Kidney (tissue), 22 donors: ENCODE measurements at places on chromosomes 7 and 10. TPM values are rescaled to one million over a fixed set of nuclear protein-coding genes. Genes with fewer than 3 reads are reported as not detected.

ADARB2 gene
- 1.0 TPM for total RNA-seq

CYP26C1 gene
- total RNA-seq = 0.35 TPM

GRCh38 chr10:132447446-132448247 is 50.6 kb downstream of the PWWP2B start:
- H3K27ac ChIP-seq = peak overlapping the region; percentile 59
- no peaks in the 10 kb centered on the region for H3K4me1 ChIP-seq
- H3K36me3 ChIP-seq = no peaks in the 10 kb centered on the region

DNA sequence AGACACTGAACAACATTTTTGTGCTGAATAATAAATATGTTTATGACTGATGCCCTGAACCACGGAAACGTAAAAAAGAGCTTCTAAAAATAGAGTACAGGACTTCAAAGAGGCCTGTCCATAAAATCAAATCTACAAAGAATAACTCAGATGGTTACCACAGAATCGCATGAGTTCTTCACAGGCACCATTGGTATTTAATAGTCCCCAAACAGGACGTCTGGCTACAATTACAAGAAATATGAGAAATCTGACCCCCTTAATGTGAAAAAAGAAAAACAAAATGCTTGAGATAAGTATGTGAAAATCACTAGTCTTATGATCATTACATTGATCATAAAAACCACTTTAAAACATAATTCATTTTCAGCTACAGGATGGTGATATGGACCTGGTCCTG is 20.8 kb downstream of the CYTH3 start:
- no peak for DNase-seq
- H3K4me1 ChIP-seq = peaks cover 1% of the 10 kb centered on the region
- H3K27ac ChIP-seq = no peak overlapping the region
- H3K36me3 ChIP-seq = no peaks in the 10 kb centered on the region
- no peaks in the 10 kb centered on the region for H3K27me3 ChIP-seq
- H3K4me3 ChIP-seq = no peak overlapping the region

- H3K27ac ChIP-seq = no peak overlapping the region
- no peaks in the 10 kb centered on the region for H3K4me1 ChIP-seq
- no peaks in the 10 kb centered on the region for H3K27me3 ChIP-seq
- no peak overlapping the region for H3K4me3 ChIP-seq
Observed at GRCh38 chr7:27965650-27966049, 214.9 kb downstream of the JAZF1 start.

DNA sequence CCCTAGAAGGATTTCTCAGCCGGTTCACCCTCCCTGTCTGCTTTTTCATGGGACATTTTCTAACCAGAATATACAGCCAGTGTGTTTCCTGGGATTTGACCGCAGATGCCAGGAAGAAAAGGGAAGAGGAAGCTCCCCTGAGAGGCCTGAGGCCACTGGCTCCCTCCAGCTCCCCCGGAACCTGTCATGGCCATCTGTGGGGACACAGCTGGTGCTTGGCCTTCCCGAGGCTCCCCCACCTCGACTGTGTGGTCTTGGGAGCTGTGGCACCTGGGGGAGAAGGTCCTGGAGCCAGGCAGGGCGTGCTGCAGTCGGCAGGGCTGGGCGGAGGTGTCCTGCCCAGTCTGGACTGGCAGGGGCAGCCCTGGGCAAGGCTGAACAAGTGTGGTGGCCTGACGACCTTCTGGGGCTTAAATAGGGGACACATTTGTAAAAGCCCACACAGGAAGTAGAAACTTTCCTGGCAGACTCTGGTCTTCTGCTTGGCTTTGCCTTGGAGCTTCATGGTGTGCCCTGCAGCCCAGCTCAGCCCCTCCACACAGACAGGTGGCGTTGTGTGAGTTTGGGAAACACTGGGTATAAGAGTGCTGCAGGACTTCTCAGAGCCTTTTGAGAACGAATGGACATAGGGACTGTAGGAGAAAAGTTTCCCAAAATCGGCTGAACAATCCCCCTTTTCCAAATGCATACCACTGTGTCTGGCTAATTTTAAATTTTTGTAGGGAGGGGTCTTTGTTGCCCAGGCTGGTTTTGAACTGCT is 6.8 kb downstream of the BRI3 start:
- no peak overlapping the region for H3K4me3 ChIP-seq
- peaks cover 34% of the 10 kb centered on the region for H3K4me1 ChIP-seq
- DNase-seq = no peak
- H3K27ac ChIP-seq = peak overlapping the region; percentile 65
- H3K36me3 ChIP-seq = peaks cover 5% of the 10 kb centered on the region

GRCh38 chr7:151398446-151399304 is 11.2 kb downstream of the WDR86 start:
- H3K36me3 ChIP-seq = no peaks in the 10 kb centered on the region
- no peaks in the 10 kb centered on the region for H3K4me1 ChIP-seq
- no peak overlapping the region for H3K27ac ChIP-seq
- H3K27me3 ChIP-seq = no peaks in the 10 kb centered on the region
- no peak overlapping the region for H3K4me3 ChIP-seq

GRCh38 chr7:123538897-123539296 is 4.5 kb upstream of the IQUB start:
- DNase-seq = no peak
- no peak overlapping the region for H3K27ac ChIP-seq
- H3K4me1 ChIP-seq = no peaks in the 10 kb centered on the region
- H3K4me3 ChIP-seq = no peak overlapping the region
- H3K27me3 ChIP-seq = no peaks in the 10 kb centered on the region

- no peaks in the 10 kb centered on the region for H3K4me1 ChIP-seq
- no peaks in the 10 kb centered on the region for H3K27me3 ChIP-seq
- no peak for DNase-seq
- H3K4me3 ChIP-seq = no peak overlapping the region
- H3K27ac ChIP-seq = no peak overlapping the region
Observed at GRCh38 chr7:73985737-73986141, 42.2 kb upstream of the ELN start.

- no peak overlapping the region for H3K4me3 ChIP-seq
- DNase-seq = no peak
- H3K36me3 ChIP-seq = no peaks in the 10 kb centered on the region
- peaks cover 7% of the 10 kb centered on the region for H3K4me1 ChIP-seq
- no peak overlapping the region for H3K27ac ChIP-seq
Observed at GRCh38 chr10:118965096-118965495, 64.4 kb upstream of the NANOS1 start.

DNA sequence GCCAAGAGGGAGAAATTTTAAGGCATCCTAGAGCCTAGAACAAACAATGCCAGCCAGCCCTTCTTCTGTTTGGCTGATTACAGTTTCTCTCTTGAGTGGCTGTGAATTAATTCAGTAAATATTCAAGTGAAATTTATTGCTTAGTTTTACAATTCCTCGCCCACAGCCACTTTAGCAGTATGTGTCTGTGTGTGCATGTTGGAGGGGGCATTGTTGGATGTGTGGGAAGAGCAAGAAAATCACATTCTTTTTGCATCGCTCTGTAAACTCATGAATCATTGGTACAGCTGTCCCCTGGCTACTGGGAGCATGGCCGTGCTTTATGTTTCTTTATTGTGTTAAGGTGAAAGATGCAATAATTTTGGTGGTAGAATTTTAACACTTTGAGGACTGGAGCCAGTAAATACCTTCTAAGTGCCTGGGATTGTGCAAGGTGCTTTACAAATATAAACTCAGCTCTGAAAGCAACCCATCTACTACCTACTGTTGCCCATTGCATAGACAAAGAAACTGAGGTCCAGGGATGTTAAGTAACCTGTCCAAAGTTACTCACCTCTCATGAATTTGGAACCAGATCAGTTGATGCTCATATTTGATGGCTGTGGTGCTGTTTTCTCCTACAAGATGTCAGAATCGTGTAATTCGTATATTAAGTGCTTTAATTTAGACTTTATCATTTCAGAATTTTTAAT is 89.9 kb upstream of the BTBD16 start:
- no peaks in the 10 kb centered on the region for H3K4me1 ChIP-seq
- no peaks in the 10 kb centered on the region for H3K27me3 ChIP-seq
- no peak overlapping the region for H3K4me3 ChIP-seq
- no peak for DNase-seq
- no peak overlapping the region for H3K27ac ChIP-seq
- H3K36me3 ChIP-seq = no peaks in the 10 kb centered on the region

- no peak for DNase-seq
- H3K4me3 ChIP-seq = no peak overlapping the region
- H3K4me1 ChIP-seq = peaks cover 3% of the 10 kb centered on the region
- H3K27me3 ChIP-seq = no peaks in the 10 kb centered on the region
Observed at GRCh38 chr10:17022896-17023295, 106.7 kb downstream of the CUBN start.

DNA sequence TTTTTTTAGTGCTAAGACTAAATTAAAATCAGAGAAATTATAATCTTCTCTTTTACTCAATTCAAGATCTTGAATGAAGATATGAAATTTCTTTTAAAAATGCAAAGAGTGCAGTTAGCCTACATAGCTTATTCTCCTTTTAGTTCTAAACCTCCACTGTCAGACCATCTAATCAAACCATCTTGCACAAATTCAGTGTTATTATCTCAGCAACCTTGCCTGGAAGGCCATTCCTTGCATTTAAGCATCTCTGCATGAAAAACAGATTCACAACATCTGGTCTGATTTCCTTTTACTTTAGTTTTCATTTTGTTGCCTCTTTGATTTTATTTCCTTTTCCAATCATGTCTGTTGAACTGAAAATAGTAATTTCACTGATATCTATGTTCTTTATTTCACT is 527.2 kb upstream of the LRRTM3 start:
- H3K4me3 ChIP-seq = no peak overlapping the region
- no peaks in the 10 kb centered on the region for H3K27me3 ChIP-seq
- no peak overlapping the region for H3K27ac ChIP-seq
- no peaks in the 10 kb centered on the region for H3K4me1 ChIP-seq
- no peak for DNase-seq
- H3K36me3 ChIP-seq = no peaks in the 10 kb centered on the region

GRCh38 chr10:10996966-10997620 is 20.6 kb upstream of the CELF2 start:
- no peak for DNase-seq
- H3K4me3 ChIP-seq = no peak overlapping the region
- H3K27me3 ChIP-seq = no peaks in the 10 kb centered on the region
- no peak overlapping the region for H3K27ac ChIP-seq

GRCh38 chr7:47846138-47846836 is 102.0 kb downstream of the PKD1L1 start:
- no peaks in the 10 kb centered on the region for H3K4me1 ChIP-seq
- H3K27me3 ChIP-seq = no peaks in the 10 kb centered on the region
- H3K27ac ChIP-seq = no peak overlapping the region
- no peak overlapping the region for H3K4me3 ChIP-seq
- no peaks in the 10 kb centered on the region for H3K36me3 ChIP-seq
- no peak for DNase-seq

DNA sequence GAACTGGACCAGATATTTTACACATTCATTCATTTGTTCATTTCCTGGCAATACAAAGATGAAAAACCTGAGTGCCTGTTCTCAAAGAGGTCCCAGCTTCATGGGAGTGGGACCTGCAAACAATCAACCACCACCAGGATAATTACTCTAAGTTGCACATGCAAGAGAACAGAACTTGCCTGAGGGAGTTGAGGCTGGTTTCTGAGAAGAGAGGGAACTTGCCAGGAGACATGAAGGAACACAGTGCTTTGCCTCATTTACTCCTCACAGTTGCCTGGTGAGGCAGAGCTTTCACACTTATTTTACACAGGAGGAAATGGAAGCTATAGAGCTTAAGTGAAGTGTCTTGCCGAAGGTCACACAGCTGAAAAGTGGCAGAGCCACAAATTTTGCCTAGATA is 170.1 kb downstream of the SORCS3 start:
- no peaks in the 10 kb centered on the region for H3K4me1 ChIP-seq
- H3K27ac ChIP-seq = no peak overlapping the region
- no peaks in the 10 kb centered on the region for H3K36me3 ChIP-seq

DNA sequence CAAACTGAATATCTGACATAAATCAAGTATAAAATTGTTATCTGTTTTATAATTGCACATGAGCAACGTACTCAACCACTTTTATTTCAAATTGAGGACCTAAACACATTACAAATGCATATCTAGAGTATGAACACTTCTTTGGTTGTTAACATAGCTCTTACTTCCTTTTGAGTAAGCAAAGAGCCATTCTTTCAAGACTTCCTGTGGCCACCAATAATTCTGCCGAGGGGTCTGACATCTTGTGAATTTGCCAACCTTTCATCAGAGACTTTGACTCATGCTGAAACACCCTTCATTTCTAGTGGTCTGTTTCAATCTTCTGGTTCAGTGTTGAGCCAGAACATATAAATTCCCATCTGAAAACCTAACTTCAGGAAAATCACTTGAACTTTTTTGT is 59.4 kb downstream of the CDK14 start:
- no peak for DNase-seq
- H3K4me3 ChIP-seq = no peak overlapping the region
- H3K36me3 ChIP-seq = no peaks in the 10 kb centered on the region

- H3K4me3 ChIP-seq = no peak overlapping the region
- H3K36me3 ChIP-seq = no peaks in the 10 kb centered on the region
- no peaks in the 10 kb centered on the region for H3K4me1 ChIP-seq
- H3K27ac ChIP-seq = no peak overlapping the region
Observed at GRCh38 chr7:27863880-27864279, 123.9 kb downstream of the TAX1BP1 start.

GRCh38 chr10:125085258-125086054 is 74.9 kb downstream of the CTBP2 start:
- H3K27me3 ChIP-seq = no peaks in the 10 kb centered on the region
- H3K4me3 ChIP-seq = no peak overlapping the region
- H3K36me3 ChIP-seq = peaks cover 6% of the 10 kb centered on the region
- H3K27ac ChIP-seq = peak overlapping the region; percentile 92
- peaks cover 39% of the 10 kb centered on the region for H3K4me1 ChIP-seq

DNA sequence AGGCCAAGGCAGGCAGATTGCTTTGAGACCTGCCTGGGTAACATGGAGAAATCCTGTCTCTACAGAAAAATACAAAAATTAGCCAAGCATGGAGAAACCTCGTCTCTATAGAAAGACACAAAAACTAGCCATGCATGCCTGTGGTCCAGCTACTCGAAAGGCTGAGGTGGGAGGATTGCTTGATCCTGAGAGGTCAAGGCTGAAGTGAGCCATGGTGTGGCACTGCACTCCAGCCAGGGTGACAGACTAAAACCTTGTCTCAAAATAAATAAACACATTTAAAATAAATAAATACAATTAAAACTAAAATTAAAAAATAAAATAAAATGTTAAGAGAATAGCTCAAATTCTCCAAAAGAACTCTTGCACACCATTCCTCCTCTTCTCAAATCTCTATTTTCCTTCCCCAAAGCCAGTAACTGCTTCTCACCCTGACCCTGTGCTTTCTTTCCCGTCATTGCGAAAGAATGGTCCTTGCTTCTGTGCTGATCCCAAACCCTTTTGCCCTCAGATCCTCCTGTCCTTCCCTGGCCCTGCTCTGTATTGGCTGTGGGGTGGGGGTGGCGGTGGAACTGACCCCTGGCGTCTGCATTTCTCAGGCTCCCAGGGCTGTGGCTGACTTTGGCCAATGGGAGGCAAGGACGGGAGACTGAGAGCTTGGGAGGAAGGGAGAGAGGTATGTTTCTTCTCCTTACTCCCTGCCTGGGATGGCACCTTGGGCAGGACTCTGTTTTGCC is 12.4 kb downstream of the SRGN start:
- H3K4me3 ChIP-seq = no peak overlapping the region
- H3K36me3 ChIP-seq = no peaks in the 10 kb centered on the region
- no peak for DNase-seq
- no peak overlapping the region for H3K27ac ChIP-seq
- no peaks in the 10 kb centered on the region for H3K4me1 ChIP-seq
- H3K27me3 ChIP-seq = no peaks in the 10 kb centered on the region
